ENCODE measurements at places on chromosomes 13 and 19.

- no peak for DNase-seq
Measured at GRCh38 chr19:5352229-5352763, 11.7 kb upstream of the PTPRS start.

GRCh38 chr13:39525506-39525905, 77.5 kb downstream of the LHFPL6 start:
- no peak for DNase-seq

DNA sequence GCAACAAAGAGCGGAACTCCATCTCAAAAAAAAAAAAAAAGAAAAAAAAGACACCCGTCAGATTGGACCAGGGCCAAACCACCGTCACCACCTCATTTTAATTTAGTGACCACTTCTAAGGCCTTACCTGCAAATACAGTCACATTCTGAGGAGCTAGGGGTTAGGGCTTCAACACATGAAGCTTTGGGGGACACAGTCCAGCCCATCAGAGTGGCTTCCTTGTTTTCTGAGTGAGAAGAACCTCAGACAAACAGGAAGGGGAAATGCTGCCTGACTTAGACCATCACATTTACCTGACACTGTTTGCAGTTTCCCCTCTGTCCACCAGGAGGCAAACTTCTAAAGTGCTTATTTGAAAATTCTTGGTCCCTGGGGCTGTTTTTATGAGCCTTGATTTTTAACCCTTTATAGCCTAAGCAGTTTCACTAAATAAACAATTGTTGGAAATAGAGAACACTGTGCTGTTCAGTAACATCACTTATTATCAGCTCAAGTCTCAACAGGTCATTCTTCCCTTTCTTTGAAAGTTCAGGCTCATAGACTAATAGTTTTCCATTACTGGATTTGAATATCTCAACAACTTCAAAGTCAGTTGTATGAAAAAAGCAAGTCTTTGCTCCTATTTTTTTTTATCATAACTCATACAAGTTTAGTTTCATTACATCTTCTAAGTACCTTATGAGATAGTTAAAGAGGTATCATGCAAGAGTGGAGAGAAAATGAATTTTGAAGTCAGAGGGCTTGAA, 74.9 kb upstream of the WASF3 start:
- no peak for DNase-seq

- DNase-seq: no peak
Measured at GRCh38 chr13:43608400-43609137, 178.2 kb downstream of the ENOX1 start.

- no peak for DNase-seq
Measured at GRCh38 chr13:95948656-95949055, 104.5 kb downstream of the UGGT2 start.

- DNase-seq: no peak
Measured at GRCh38 chr13:40648841-40649240, 17.6 kb downstream of the FOXO1 start.

DNA sequence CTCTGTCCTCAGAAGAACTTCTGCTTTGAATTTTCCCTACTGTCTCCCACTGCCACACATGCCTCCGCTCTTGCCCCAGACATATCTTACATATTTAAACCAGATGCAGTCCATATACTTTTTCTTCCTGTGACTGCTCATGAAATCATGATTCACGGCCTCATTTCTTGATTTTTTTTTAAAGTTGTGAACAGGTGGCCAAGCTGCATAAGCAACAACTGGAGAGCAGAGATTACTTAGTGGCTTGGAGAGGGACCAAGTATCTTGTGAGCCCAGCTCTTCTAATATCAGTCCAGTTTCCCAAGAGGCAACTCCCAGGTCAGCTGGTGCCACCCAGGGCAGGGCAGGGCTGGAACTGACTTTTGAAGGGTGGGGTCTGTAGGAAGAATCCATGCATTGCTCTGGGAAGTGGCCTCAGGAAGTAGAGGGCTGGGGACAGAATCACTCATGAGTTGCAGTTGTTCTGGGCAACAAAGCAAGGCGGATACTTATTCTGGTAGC, 152.4 kb downstream of the LMO7 start:
- DNase-seq: no peak

DNA sequence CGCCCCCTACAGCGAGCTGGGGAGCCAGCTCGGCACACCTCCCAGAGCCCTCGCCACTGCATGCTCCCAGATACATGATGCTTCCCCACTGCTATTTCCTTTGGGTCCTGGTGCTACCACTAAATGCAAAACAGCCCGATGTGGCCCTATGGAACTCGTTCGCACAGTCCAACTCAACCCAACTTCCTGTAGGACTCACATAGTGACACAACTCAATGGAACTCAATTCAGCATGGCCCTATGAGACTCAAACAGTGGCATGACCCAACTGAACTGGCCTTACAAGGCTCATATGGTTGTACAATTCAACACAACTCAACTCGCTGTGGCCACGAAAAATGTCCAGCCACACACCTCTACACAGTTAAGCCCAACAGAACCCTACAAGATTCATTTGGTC, 3.5 kb downstream of the KCNA7 start:
- no peak for DNase-seq

GRCh38 chr19:45640849-45641273, 1.7 kb upstream of the EML2 start:
- DNase-seq: no peak

- DNase-seq: no peak
Measured at GRCh38 chr13:24281188-24282008, 28.0 kb upstream of the C1QTNF9 start.

GRCh38 chr13:41970918-41971317, 10.0 kb upstream of the VWA8 start:
- DNase-seq: no peak

DNA sequence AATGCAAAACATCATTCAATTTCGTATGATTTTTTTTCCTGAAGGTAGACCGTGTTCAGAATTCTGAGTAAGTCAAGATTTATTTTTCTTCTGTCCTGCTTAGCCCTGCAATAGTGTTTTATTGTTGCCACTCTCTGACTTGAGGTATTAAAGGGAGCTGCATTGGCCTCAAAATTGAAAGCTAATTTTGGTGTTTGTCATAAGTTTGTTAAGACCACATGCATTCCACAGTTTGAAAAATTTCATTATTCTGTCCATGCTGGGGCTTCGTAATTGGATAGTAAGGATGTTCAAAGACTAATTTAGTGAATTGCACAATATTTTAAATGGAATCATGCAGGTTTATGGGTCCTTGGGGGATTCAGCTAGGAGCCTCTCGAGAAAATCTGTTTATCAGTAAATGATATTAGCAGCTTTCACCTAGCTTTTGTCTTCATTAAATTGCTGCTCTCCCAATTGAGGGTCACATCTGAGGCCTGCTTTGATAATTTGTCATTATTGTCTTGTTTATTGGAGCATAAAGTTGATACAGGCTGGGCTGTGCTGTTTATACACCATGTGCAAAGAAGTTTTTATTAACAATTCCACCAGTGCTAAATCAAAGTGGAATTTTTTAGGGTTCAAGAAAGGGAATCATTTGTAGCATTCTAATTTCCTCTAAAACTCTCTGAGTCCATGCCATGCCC, 339.8 kb upstream of the OBI1 start:
- no peak for DNase-seq

DNA sequence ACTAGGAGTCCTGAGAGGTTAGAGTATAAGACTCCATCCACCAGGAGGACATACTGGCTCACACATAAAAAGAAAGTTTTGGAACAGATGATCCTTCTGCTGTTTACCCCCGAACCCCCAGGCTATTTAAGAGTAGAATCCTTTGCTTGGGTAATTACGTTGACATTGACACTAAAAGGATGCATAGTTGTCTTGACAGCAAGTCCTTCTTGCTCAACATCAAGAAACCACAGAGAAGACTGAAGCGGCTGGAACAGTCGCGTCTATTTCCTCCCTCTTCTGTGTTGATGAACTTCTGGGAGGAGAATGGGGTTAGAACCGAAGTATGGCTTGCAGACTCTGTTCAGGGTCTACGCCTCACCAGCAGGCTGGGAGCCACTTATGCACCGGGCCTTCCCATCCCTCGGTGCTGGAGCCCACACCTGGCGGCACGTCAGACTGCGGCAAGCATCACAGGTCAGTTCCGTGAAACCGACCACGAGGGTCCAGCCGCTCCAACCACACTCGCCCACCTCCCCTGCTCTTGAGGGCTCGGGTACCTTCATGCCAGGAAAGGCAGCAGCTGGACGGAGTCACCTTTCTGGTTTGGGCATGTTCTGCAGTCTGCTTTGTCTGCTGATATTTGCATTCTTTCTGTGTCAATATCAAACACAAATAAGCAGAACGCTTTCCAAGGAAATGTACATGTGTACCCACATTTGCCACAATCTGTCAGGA, 42.4 kb upstream of the RANBP3 start:
- DNase-seq: no peak

DNA sequence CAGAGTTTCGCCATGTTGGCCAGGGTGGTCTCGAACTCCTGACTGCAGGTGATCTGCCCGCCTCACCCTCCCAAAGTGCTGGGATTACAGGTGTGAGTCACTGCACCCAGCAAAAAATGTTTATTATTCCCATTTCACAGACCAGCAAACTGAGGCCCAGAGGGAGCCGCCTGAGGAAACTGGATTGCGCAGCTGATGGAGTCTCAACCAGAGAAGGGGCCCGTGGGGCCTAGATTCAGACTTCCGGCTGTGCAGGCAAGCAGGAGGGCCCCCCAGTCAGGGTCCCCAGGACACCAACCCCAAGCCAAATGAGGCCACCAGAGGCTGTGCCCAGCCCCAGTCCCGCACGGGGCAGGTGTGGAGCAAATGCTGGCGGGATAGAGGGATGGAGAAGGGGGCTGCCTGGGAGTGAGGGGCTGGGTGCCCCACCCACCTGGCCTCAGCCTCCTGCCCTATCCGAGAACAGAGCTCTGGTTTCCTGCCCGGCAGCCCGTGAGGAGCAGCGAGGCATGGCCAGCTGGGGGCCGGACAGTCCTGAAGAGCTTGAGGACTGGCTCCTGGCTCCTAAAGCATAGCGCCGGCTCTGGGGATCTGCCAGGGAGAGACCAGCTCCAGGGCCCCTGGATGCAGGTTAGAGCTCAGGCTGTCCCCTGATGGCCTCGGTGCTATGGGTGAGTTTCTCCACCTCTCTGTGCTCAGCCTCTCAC, 22.0 kb downstream of the MISP start:
- DNase-seq: no peak

DNA sequence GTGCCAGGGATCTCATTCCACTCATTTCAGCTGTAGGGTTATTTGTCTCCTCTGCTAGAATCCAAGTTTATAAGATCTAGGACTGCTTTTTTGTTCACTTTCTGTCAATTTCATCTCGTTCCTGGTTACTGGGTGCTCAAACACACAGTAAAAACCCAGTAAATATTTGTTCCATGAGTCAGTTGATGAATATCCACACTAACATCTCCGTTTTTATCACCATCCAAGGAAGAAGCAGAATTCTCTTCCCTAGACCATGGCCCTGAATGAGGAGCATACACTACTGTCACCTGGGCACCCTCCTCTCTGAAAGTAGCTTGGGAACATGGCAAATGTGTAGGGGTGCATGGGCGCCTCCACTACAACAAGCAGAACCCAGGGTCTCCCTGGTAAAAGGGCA, 390.8 kb downstream of the FOXO1 start:
- DNase-seq: no peak

DNA sequence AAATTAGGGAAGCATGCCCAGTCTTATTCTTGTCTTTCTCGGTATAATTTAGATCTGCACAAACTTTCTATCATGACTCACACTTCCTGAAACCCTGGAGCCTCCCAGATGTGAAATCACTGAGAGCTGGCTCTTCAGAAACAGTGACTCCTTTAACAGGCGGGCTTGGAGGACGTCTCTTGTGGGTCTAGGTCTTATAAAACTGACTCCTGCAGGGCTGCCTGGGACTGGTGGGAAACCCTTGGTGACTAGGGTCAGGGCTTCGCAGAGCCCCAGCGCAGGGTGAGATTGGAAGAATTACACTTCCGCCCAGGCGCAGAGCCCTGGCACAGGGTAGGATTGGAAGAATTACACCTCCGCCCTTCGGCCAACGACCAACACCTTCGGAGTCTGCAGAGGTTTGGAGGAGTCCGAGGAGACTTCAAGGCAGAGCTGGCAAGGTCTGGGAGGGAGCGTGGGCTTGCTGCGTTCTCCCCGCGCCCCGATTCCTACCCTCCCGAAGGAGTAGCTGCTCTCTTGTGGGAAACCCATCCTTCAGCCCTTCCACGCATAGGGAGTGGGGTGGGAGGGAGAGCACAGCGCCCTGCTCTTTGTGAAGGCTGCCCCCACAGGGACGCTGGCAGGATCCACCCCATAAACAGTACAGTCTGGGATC, 43.4 kb upstream of the MAP3K10 start:
- DNase-seq: no peak

- no peak for DNase-seq
Measured at GRCh38 chr13:21218351-21219035, 42.0 kb downstream of the MRPL57 start.

DNA sequence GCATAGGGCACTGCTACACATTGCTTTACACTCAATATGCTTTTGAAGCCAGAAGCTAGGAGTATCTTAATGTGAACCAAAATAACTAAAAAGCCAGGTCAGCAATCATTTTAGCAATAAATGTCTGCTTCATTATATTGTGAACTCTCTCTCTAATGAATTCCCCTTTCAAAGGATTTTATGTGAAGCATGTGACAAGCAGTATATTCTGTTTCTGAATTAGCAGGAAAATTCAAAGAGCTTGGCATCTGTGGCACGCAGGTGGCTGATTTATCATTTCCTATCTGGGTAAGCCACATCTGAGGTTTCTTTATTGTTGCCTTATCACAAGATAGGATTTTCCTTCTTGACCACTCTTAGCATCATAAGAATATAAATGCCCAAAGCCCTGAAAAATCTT, 56.8 kb upstream of the KLF12 start:
- DNase-seq: no peak
